Activated T-cell treated with anti-CD3 and anti-CD28 coated beads for 24 hours (primary cell): ENCODE measurements at places on chromosomes 5 and 9.

DNA sequence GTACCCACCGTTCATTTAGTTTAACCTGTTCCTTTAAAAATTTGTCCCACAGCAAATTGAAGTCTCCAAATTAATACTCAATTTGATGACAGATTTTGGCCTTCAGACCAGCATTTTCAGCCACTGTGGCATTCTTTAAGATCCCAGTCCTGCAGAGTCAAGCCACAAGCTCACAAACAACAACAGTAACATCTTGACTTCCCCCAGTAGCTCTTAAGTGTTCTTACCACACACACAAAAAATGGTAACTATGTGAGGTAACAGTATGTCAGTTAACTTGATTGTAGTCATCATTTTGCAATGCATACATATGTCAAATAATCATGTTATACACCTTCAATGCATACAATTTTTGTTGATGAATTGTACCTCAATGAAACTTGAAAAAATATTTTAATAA lies 247.9 kb downstream of the LURAP1L start:
- DNase-seq, result no peak

GRCh38 chr5:93019896-93020295 lies 561.1 kb downstream of the NR2F1-AS1 start:
- DNase-seq, result no peak

- peak; percentile 28 for DNase-seq
These were observed 21.1 kb downstream of the VCP start for GRCh38 chr9:35051069-35051967.

- DNase-seq, result peak; percentile 37
These were observed 54.7 kb upstream of the SARDH start for GRCh38 chr9:133792721-133793470.

GRCh38 chr5:74567411-74567995 lies 73.0 kb downstream of the ENC1 start:
- DNase-seq, result no peak

DNA sequence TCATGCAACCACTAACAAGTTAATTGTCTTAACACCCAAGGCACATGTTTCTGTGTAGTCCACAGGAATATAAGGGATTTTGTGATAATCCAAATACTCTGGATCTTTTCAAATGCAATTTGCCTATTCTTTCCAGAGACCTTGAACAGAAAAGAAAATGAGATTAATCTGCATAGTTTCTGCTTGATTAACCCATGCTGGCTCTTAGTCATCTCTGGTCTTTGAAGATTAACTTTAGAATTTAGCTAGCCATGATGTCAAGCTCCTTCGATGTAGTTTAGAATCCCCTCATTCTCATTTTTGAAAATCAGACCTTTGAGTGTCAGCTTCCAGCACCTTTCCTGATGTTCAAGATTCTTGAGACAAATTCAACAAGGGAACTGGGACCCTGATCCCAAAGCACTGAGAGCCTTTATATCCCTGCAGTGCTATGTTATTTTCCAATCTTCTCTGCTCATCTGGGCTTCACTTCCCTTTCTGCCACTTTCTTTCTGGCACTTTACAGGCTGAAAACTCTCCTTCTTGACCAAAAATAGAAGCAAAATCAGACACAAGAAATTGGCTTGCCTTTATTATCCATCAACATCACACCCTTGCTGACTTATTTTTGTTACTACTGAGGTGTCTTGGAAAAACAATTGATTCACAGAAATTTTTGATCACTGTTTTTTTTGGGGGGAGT lies 155.5 kb downstream of the PALM2AKAP2 start:
- DNase-seq, result no peak

- DNase-seq, result no peak
These were observed 556 bp downstream of the PCDHGC3 start for GRCh38 chr5:141476132-141476911.

- DNase-seq, result no peak
These were observed 52.5 kb downstream of the NR3C1 start for GRCh38 chr5:143350751-143351602.
